Midbrain (tissue), 1 donor: ENCODE measurements at places on chromosomes 1 and 21.
A peak's percentile ranks its signal among the peaks of the same experiment; 100 is the strongest.

DNA sequence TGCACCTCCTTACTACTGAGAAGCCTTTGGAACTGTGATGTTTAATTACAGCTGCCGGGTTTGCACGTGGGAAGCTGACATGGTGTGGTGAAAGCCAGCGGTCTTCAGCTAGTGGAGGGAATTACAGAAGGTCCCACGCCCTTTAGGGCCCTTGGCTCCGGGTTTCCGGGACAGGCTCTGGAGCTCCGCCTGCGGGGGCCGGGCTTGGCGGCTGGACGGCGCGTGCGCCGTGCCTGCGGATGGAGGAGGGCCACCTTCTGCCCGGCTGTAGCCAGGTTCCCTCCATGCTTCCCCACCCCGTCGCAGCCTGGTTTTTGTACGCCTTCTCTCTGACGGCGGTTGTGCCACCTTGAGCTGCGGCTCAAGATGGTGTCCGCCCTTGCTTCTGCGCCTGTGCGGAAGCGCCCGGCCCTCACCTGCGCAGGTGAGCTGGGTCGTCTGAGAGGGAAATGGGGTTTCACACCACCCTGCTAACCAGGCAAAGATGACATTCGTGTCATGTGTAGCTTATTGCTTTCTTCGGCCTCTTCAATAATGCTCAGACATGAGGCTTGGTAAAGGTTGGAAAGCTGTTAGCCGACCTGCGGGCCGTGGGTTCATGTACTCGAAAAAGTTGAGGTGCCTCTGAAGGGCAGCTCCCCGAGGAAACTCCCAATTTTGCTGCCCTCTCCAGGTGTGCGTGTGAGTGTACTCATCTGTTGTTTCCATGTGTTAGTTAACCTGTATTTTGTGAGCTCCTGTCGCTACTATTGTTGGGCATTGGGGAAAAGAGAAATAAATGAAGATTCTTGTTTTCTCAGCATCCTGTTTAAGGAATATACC, 36.6 kb upstream of the OPRD1 start:
- DNase-seq, result peak; percentile 45

DNA sequence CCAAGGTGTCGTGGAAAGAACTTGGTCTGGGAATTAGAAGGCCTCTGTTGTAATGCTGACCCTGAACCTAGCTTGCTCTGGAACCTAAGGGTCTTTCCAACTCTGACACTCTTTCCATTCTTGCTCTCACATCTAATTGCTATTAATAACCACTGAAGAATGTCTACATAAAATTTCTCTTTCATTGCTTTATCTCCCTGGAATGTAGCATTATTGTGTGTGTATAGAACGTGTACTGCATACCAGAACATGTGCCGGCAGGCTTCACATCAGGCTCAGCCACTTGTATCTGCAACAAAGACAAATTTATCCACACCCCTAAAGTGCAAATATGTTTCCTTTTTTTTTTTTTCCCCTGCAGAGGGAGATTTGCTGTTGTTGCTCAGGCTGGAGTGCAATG, 13.9 kb upstream of the LAX1 start:
- no peak for DNase-seq

- no peak for DNase-seq
Observed at GRCh38 chr1:177884479-177885021, 85.3 kb downstream of the SEC16B start.

DNA sequence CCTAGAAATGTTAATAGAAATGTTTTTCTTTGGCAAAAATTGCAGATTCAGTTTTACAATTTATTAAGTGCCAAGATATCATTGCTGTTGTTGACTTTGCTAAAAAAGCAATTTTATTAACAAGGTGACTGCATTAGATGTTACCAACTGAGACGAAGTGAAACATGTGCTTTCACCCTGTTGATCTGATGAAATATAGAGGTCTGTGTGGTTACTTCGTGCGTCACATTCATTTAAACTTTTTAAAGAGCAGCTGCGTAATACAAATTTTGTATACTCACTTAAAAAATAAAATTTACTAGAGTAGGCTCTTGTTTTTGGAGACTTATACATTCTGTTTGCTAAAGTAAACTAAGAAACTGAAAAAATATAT, 465.7 kb downstream of the USP25 start:
- no peak for DNase-seq

- DNase-seq, result no peak
Observed at GRCh38 chr1:40049725-40050124, 9.2 kb downstream of the CAP1 start.

- DNase-seq, result no peak
Observed at GRCh38 chr21:25300632-25301031, 306.6 kb downstream of the MRPL39 start.

DNA sequence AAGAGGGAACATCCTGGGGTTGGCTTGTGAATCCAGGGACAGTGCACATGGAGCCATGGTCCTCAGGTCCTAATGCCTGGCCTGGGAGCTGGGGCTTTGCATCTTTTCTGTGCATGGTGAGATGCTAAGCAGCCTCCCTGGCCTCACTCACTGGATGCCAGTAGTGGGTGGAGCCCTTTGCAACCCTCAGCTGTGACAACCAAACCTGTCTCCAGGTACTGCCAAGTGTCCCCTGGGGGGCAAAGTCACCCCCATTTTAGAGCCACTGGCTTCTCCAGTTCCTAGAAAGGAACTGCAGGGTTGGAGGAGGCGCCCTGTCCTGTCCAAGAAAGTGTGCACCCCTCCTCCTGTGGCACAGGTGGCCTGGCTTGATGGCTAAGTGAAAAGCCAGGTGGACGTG, 44.6 kb upstream of the GRIK3 start:
- no peak for DNase-seq

DNA sequence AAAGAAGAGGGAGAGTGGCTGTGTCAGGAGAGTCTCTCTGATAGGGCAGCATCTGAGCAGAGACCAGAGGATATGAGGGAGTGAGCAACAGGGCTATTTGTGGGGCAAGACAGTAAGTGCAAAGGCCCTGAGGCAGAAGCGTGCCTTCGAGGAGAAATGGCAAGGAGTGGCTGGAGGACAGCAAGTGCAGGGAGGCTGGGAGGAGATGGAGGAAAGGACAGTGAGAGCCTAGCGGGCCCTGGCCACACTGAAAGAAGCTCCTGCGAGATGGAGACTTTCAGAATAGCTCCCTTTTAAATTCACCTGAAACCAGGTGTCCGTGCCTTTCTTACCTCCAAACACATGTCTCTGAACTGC, 25.2 kb downstream of the EXOC8 start:
- no peak for DNase-seq

GRCh38 chr1:72847651-72848050, 565.3 kb upstream of the NEGR1 start:
- DNase-seq, result no peak

- DNase-seq, result no peak
Observed at GRCh38 chr1:159869173-159869572, 6.7 kb upstream of the VSIG8 start.
